ENCODE measurements at places on chromosomes 4 and X.

DNA sequence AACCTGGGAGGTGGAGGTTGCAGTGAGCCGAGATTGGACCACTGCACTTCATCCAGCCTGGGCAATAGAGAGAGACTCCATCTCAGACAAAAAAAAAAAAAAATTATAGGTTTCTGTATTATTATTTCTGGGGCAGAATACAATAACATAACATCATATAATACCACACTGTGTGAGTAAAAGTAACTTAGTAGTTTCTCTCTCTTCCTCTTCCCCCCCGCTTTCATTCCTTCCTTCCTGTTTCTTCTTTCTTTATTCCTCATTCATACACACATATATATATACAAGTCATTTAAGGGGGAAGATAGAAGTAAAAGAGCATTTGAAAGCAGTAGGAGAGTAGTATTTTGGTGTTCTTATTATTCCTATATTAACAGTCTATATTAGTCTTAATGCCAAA, 55.9 kb upstream of the FHDC1 start:
- DNase-seq, result no peak

DNA sequence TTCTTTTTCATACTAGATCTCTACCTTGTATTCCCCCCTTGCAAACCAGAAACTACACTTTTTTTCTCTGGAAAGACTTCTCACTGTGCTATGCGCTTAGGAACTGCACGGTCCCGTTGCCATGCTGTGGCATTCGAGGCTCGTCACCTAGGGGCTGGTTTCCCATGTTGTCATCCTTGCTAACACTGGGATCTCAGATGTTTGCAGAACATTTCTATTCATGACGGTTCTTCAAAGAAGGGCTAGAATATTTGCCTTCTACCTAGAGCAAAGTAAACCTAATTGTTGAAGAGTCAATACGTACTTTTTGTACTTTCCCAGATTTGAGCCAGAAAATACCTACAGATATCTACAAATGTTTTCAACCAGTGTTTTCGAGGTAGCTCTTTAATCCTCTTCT, 41.0 kb downstream of the RS1 start:
- DNase-seq, result no peak

- DNase-seq, result no peak
Observed at GRCh38 chr4:105128208-105128607, 18.5 kb upstream of the TET2 start.

DNA sequence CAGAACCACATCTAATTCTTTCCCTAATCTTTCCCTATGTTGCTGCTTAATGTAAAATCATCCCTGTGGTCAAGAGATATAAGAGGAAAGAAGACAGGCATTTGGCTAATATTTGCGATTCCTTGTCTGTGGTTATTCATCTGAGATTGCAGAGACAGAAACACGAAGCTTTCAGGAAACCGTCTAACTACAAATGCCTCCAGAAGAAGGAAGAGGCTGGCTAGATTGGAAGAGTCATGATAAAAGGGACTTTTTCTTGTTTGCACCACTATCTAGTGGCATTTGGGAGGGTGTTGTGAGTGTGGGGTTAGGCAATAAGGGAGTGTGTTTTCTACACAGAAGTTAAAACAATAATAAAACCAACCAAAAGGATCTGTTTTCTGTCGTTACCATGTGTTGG, 43.9 kb downstream of the TMEM154 start:
- no peak for DNase-seq

DNA sequence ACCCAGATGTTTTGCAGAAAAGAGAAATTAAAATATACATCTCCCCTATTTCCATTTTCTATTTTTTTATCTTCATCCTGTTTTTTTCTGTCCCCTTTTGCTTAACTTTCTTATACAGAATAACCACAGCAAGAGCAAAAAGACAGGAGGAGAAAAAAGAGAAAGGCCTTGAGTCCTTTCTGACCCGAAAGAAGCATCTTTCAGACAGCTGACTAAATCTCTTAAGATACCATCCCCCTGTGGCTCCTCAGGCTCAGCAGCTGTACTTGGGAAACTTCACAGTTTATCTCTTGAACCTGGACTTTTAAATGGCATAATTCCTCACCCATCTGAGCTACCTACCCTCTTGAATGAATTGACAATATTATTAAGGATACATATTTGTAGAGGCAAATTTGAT, 100.2 kb downstream of the FIP1L1 start:
- DNase-seq, result no peak

GRCh38 chr4:111924696-111925095, 220.6 kb upstream of the FAM241A start:
- no peak for DNase-seq

- no peak for DNase-seq
Observed at GRCh38 chr4:17624821-17625220, 10.4 kb downstream of the MED28 start.

- DNase-seq, result no peak
Observed at GRCh38 chr4:28075401-28075956, 1214.8 kb downstream of the STIM2 start.

DNA sequence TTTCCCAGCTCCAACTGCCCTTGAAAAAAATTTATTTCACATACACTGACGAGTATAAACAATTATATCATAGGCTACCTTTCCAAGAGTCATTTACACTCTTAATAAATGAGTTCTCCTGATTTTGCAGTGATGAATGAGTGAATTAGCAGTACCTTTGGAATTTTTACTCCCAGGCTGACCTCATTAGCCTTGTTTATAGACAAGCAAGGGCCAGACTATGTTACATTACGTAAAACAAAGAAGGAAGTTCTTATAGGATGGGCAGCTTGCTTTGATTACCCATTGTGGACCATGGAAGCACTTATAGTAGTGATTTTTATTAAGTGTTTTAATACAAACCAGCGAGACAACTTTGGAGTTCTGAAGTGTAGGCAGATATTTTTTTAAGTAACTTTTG, 112.9 kb upstream of the C1QTNF7 start:
- no peak for DNase-seq

DNA sequence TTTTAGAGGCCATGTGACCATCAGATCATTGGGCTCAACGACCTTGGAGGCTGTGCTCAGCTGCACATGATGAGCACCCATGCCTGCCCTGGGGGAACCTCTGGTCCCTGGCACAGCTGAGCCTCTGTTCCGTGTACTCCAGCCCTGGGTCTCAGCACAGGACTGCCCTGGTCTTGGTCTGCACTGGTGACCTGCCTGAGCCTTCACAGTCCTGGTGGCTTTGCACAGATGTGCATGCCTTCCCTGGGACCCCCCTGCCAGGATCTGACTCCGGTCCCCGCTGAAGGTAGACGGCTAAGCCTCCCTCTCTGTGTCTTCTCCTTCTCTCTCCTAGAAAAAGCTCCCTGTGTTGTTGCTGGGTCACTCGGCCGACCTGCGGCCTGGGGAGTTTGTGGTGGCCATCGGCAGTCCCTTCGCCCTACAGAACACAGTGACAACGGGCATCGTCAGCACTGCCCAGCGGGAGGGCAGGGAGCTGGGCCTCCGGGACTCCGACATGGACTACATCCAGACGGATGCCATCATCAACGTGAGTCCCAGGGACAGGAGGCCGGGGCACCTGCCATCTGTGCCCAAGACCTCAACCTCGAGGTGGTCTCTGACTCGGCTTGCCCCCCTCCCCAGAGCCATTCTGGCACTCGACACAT, 21.6 kb downstream of the HTRA3 start:
- DNase-seq, result peak; percentile 56

- peak; percentile 87 for DNase-seq
Observed at GRCh38 chr4:3461515-3462291, 1.4 kb upstream of the DOK7 start.

DNA sequence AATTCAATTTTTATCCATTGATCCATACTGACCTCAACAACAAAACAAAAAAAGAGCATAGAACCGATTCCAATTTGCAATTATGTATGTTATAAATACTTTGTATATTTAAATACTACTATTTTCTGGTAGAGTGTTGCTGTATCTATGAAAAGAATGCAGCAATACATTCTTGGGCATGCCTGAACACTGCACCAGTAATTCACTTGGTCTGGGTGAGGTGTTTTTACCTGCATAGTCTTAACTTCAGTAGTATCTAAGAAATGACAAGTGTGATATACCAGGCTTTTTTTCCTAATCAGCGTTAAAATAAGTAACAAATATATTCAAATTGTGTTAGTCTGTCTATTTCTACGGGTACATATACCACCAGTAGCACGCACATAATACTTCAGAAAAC, 120.2 kb downstream of the KLHL13 start:
- no peak for DNase-seq

DNA sequence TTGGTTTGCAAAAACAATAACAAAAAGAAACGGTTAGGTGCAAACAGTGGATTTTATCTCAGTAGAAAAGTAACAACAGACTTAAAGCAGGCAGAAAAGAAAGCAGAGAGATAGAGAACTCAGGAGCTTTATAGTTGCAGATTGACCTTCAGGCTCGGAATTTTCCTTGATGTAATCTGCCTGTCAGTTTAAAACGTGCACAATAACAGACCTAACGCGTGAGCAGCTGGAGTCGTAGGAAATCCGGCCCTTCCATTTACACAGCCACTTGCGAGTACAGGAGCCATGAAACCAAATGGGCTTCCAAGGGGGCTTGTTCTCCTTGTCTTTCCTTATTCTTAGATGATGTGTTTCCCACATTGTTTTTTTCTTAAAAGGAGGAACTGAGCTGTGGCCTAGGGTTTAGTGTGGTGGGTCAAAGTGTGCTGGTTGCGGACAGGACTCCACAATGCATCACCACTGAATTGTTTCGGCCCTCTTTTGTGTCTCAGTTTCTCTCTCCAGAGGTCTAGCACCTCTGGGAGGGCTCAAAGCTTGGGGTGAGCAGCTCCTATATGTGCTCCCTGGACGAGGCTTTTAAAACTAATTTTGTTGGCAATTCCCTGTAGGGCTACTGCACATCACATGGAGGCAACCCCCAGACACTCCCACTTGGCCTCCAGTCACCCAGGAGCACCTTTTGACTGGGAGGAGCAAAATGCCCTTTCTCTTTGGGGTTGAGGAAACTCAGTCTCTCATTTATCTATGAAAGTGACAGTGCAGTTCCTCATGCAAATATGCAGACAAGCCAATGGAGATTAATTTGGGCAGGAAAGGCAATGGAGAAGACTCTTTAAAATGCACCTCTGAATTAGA, 13.9 kb upstream of the MPP1 start:
- DNase-seq, result no peak

DNA sequence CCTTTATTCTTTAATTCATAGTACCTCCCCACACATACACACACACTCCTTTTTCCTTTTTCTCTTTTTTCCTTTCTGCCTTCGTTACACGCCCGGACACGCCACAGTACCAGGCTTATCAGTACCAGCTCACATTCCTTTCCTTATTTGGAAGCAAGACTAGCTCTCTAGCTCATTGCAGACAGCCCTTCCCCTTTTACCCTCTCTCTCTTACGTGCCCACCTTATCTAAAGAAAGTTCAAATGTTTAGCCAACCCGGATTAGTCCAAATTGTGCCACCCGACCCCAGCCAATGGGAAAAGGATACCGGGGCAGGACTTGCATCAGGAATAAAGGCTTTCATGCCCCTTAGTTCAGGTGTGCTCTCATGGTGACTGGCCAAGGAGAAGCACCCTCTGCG, 194.7 kb upstream of the VCX3A start:
- no peak for DNase-seq

DNA sequence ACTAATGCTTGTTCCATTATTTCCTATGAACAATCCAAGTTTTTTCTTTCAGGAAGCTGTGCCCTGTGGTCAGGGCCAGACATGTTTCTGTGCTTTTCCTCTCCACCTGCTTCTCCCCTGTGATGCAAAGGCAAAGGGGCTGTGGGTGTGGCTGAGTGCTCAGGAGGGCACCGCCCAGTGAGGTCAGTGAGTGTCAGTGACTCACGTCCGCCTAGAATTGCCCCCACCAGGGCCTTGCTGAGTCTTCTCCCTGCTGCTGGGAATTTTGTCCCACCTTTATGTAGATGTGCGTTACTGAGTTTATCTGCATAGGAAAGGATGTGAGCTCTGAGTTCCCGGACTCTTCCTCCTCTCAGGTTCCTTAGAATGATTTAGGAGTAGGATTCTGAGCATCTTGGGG, 283.2 kb downstream of the DCHS2 start:
- no peak for DNase-seq

DNA sequence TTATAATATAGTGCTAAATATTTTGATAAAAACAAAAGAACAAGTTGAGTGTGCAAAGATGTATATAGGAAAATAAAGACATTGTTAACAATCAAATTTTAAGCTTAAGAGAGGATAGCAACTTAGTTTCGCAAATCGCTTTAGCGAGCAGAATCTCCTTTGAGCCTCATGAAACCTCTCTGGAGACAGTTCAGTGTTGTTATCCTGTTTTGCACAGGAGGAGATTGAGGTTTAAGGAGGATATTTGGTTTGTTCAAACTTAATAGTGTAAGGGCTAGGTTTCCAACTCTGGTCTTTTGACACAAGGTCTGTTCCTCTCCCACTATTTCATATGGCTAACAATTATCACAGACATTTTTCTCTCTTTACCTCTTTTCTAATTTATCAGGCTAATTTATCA, 1848.5 kb upstream of the TENM3 start:
- DNase-seq, result no peak

GRCh38 chrX:151830911-151831310, 81.8 kb upstream of the MAGEA4 start:
- no peak for DNase-seq

DNA sequence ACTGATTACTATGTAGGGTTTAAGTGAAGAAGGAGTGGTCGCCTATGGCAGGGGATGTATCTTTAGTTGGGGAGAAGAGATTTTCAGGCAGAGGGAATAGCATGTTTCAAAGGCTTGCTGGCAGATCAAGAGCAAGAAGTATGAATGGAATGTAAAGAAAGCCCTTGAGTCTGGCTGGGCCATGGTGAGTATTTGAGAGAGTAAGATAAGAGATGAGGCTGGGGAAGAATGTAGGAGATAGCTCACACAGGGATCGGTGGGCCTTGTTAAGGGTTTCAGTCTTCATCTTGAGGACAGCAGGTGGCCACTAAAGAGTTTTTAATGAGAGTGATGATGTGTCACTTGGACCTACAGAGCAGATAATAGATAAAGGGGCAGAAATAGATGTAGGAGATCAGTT, 319.1 kb upstream of the RPS6KA3 start:
- no peak for DNase-seq

GRCh38 chr4:16695896-16696295, 202.5 kb downstream of the LDB2 start:
- DNase-seq, result no peak

- DNase-seq, result no peak
Observed at GRCh38 chr4:41935652-41936021, 408 bp downstream of the TMEM33 start.

- DNase-seq, result no peak
Observed at GRCh38 chr4:85084371-85085094, 118.0 kb upstream of the WDFY3 start.

- no peak for DNase-seq
Observed at GRCh38 chr4:110306303-110306702, 107.9 kb upstream of the ELOVL6 start.
